Pulmonary artery endothelial cell (primary cell): ENCODE measurements at places on chromosomes 3 and 15.

GRCh38 chr15:61527836-61528580 lies 298.9 kb upstream of the RORA start:
- DNase-seq, result no peak

- DNase-seq, result no peak
Measured at GRCh38 chr3:141021261-141021660, 29.9 kb upstream of the SPSB4 start.

DNA sequence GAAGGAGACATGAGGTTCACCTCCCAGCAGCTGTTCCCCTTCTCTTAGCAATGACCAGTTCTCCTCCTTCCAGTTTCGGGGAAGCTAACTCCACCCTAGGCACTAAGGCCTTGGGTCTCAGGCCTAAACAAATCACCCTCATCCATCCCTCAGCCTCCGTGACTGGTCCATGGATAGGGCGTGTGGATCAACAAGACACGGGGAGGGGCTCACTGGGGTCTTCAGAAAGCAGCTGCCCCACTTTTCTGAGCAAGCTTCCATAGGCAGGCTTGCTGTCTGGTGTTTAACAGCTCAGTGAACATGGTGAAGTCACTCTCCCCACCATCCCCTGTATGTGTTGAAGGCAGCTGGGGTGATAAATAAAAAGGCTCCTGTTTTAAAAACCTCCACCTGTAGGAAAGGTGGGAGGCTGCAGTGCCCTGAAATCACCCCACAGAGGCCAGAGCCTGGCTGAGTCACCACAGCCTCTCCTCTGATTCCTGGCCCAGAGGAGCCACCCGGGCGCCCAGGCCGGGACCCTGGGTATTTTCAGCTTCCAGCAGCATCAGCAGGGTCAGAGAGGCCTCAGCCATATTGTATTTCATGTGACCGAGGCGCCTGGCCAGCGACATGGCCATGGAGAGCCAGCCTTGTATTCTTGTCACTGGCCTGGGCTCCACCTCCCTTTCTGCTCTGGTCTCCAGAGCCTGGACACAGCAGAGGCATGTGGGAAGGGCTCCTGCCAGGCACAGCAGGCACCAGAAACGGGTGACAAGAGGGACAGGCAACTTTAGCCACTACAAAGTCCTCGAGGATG lies 60.3 kb upstream of the HERC1 start:
- no peak for DNase-seq

DNA sequence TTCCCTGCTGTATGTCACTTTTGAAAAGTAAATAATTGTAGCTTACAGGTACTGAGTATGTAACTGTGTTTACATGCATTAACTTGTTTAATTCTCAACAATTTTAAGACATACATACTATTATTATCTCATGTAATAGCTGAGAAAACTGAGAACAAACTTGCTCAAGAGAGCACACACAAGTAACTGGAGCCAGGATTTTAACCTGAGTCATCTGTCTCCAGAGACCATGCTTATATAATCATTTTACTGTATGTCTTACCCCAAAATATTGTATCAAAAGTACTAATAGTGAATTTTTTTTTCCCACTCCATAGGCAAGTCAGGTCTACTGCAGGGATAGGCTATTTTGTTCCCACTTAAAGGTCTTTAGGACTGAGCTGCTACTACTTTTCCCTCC lies 95.4 kb downstream of the FEZF2 start:
- no peak for DNase-seq

GRCh38 chr15:71844916-71845315 lies 34.6 kb downstream of the NR2E3 start:
- DNase-seq, result peak; percentile 8

- no peak for DNase-seq
Measured at GRCh38 chr3:155416500-155417118, 123.1 kb upstream of the STRIT1 start.

DNA sequence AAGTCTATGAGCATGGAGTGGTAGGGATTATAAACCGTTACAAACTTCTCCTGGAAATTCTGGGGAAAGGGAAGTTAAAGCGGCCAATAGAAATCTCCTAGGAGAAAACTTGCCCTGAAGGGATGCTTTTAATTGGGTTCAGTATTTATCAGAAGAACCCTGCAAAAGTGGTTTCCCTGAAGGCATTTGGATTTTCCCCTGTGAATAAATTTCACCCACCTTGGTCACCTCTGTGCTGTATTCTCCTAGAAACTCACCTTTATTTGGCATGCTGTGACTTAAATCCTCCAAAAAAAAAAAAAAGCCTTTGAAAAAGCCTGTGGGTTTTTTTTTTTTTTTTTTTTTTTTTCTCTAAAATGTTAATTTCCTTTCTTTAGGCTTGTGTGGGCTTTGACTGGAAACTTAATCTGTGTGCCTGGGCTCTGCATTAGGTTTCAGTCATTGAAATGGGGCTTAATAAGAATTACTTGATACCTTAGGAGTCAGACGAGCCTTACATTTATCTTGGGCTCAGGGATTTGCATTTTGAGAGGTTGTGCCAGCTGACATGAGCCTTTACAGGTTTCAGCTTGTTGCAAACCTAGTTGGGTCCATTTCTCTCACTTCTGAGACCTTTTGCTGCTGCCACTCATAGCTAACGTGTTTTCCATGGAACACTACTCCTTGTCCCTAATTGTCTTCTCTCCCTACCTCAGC lies 22.0 kb downstream of the TGFBR2 start:
- DNase-seq, result no peak

GRCh38 chr3:70736009-70736408 lies 423.6 kb upstream of the MDFIC2 start:
- no peak for DNase-seq

DNA sequence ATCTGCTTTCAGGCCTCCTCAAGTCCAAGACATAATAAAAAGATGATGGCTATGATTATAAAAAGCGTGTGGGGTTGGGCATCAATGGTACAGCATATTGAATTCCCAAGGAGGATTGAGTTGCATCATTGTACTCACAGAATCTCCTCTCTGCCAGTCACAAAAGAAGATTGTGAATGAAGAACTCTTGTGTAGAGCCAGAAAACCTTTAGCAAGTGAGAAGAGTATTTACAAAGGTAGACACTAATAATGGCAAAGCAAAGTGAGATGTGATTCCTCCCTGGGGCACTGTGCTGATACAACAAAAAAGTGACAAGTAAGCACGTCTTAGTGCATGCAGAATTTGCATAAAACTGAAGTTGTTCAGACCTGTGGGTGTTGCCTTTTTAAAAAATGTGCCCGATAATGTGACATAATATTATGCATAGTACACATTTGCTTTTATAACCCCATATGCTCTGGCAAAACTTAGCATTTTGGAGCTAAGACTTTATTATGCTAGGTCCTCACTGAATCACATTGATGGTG lies 291.2 kb upstream of the TBC1D5 start:
- DNase-seq, result no peak

GRCh38 chr15:64246364-64247189 lies 83.8 kb upstream of the PPIB start:
- DNase-seq, result no peak

- no peak for DNase-seq
Measured at GRCh38 chr3:133853063-133853924, 42.4 kb downstream of the RAB6B start.

DNA sequence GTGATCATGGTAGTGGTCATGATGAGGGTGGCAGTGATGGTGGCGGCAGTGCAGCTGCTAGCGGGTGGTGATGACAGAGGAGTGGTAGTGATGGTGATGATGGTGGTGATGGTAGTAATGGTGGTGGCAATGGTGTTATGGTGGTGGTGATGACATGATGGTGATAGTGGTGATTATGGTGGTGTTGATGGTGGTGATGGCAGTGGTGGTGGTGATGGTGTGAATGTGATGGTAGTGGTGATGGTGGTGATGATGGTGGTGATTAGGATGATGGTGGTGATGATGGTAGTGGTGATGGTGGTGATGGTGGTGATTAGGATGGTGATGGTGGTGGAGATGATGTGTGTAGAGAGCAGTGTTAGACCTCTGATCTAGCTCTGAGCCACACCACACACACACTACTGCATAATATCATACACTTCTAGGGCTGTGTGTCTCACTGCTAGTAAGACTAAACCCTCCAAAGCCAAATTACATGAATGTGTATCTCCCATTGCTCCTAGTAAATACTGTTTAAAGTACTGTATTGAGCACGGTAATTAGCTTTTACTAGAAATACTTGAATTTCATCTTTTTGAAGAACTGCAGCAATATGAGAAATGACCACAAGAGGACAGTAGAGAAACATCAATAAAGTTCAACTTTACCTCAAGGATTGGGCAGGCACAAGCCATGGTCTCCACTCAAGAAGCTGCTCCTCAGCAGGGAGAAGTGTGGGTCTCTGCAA lies 28.8 kb downstream of the TMED3 start:
- peak; percentile 5 for DNase-seq

GRCh38 chr3:112814266-112814665 lies 32.4 kb downstream of the CD200R1L start:
- DNase-seq, result peak; percentile 24

GRCh38 chr15:73176598-73176997 lies 124.3 kb downstream of the NEO1 start:
- DNase-seq, result no peak

DNA sequence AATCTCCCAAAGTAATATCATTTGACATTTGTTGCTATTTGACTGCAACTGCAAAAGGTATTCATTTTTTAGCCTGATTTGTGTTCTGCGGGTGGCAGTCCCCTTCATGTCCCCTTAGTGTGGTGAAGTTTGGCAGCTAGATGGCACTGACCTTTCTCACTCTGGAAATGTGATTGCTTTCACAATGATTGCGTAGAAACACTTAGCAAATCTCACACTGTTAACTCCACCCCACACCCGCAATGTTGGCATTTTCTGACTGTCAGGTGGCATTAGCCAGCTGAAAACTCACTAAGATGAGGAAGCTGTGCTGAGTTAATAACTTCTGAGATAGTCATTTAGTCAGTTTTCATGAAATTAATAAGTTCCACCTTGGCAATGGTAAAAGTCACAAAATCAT lies 76.9 kb downstream of the TRIM69 start:
- no peak for DNase-seq

DNA sequence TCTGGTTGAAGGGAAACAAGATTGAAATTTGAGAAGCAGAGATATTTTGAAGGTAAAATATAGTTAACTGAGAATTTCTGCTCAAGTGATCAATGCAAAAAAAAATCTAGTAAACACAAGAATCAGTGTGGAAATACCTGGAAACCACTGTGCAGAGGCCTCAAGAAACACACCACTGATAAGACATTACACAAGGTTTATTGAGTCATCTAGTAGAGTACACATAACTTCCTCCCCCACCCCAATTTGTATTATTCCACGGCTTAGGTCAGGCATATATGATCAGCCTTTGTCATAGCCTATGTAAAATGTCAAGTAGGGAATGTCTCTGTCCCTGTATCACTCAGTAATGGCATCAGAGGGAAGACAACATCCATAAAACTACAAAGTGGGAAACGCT lies 447.8 kb upstream of the BCHE start:
- DNase-seq, result no peak

DNA sequence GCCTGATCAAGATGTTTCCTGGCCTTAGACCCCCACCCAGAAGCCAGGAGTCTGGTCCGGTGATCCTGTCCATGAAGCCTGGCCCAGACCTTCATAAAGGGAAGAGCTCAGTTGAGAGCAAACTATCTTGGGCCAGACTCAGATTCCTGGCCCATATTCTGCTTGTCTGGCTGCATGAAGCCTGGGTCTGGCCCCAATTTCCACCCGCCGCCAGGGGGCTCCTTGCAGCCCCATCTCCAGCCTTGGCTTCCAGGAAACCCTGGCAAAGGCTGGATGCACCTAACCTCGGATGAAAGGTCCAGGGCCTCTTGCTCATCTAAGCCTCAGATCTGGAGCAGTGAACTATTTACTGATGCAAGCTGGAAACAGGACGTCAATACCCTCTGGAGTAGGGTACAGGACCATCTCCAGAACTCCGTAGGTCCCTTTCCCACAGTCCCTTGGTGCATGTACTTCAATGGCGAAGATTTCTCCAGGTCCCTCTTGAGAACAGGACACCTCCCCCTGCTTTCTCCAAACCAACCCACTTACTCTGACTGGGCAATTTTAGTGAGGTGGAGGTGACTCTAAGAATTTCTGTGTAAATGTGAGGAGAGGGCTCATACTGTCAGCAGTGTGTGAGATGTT lies 5.6 kb downstream of the FOXL2 start:
- no peak for DNase-seq

DNA sequence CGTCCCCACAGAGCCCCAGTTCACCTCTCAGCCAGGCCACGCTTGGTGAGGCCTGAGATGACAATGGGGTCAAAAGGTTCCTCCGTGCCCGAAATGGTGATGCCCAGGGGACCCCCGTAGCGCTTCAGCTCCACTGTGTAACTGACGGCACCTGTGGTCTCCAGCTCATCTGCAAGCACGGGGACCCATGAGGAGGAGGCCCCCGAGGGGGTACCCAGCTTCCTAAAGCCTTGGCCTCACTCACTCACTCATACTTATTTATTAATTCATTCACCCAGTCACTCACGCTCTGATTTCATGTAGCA lies 30.4 kb downstream of the GRIP2 start:
- DNase-seq, result no peak

DNA sequence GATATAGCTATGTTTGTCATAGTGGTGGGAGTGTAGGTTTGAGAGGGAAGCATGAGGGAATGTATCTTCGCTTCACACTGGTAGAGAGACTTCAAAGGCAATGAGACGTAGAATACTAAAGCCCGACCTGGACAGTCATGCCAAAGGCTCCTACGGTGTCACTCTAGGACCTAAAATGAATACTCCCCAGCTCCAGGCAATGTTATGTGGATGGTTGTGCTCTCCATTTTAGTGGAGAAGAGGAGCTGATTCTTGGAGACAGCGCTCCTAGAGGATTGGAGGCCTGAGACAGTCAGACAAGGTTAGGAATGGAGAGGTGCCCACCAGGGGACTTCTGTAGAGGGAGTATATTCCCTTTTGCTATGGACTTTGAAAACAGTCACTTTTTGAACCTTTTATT lies 260.1 kb downstream of the MEX3B start:
- DNase-seq, result no peak

- DNase-seq, result no peak
Measured at GRCh38 chr3:5210926-5211325, 23.4 kb downstream of the EDEM1 start.

- DNase-seq, result no peak
Measured at GRCh38 chr15:39367596-39367995, 213.3 kb upstream of the THBS1 start.

DNA sequence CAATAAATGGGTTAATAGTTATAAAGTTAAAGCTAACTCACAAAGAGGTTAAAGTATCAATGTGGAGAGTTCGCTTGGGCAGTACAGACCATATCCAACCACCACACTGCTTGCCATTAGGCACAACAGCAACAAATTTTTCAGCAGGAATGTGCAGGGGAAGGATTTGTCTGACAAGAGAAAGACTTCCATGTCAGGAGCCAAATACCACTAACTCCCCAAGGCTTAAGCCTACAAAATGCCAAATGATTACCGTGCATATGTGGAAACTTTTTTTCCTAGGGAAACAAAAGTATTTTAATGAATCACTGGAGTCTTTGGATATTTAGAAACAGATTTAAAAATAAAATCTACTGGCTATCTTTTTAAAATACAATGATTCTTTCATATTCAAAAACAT lies 8.1 kb downstream of the VGLL3 start:
- DNase-seq, result no peak

GRCh38 chr3:187914231-187914630 lies 169.0 kb upstream of the BCL6 start:
- no peak for DNase-seq
